ENCODE measurements at places on chromosomes 16 and 17.
A peak's percentile ranks its signal among the peaks of the same experiment; 100 is the strongest.

DNA sequence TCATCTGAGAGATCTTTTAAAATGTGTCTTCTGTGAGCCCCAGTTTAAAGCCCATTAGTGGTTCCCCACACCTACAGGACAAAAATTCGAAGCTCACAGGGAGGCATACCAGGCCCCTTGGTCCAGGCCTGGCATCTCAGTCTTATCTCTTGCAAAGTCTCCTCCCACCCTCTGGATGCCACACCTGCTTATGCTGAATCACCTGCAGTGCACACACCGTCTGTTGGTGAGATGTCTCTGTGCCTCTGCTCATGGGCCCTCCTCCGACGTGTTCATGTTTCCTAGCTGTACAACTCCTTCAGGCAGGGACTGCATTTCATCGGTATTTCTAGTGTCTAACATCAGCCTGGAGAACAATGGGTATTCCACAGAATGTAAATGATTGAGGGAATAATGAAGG lies 41.6 kb downstream of the RNF157 start:
- DNase-seq, result no peak

DNA sequence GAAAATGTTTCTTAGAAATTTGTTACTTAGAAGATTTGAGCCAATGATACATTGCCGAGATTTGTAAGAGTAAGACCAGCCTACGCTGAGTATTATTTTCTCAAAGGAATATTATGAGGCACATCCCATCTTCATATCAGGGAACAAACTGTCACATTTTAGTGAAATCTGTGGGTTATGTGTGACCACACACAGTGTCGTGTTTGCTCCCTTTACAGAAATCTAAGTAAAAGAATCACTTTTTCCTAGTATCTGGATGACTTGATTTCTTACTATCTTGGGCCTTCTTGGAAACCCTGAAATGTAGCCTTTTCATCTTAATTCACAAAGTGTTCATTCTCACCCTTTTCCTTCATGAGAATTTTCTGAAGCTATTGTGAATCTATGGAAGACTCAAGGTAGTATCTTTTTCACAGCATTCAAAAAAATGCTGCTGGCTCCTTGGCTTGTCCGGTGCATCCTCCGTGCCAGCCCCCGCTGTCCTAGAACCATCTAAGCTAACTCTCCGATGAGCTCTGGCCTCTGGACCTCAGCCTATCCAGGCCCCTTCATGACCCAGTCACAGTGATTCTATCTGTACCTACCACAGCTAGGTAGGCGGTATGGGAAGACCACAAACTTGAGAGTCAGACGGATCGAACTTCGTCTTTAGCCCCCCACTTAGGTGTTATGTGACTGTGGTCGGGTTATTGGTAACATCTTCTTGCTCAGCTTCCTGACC lies 524.3 kb downstream of the MAF start:
- no peak for DNase-seq

DNA sequence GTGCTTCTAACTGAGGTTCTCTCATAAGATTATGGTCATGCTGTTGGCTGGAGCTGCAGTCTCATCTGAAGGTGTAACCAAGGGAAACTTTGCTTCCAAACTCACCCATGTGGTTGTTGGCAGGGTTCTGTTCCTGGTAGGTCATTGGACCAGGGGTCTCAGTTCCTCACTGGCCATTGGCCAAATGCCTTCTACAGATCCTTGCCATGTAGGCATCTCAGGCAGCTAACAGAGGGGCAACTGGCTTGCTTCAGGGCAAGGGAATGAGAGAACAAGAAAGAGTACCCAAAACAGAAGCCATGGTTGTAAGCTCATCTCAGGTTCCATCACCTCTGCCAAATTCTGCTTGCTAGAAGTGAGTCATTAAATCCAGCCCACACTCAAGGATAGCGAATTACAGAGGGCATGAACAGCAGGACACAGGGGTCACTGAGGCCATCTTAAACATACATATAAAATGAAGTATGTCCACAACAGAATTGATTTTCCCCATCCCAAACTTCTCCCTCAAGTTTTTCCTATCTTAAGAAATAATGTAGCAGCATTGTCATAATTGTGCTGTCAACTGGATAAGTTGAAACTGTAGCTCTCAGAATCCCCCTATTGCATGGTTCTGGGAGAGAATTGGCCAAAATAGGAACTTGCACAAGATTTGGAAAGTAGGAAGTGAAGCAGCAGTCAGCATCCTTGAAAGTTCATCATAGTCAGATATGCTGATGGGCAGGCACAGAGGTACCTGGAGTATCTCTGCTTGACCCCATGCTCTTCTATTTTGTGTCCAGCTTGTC lies 42.4 kb upstream of the CES5A start:
- DNase-seq, result no peak

DNA sequence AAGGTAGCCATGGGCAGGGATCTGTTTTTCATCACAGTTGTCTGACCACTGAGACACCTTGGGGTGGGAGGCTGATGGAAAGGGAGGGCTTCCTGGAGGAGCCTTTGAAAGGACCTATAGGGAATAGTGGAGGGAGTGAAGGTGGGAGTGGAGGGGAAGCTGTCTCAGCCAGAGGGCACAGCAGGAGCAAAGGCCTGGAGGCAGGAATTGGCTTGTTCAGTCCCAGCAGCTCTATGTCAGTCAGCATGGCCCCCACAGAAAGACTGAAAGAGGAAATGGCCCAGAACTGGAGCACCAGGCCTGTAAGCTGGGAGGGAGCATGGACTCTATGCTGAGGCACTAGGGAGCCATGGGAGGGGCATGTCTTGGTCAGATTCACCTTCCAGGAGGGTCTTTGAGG lies 12.8 kb upstream of the CBFB start:
- DNase-seq, result no peak

GRCh38 chr16:2824626-2825025 lies 5.5 kb upstream of the ZG16B start:
- no peak for DNase-seq

GRCh38 chr16:46980926-46981325 lies 7.5 kb upstream of the DNAJA2 start:
- DNase-seq, result no peak

GRCh38 chr16:74736531-74737157 lies 36.0 kb upstream of the MLKL start:
- no peak for DNase-seq

DNA sequence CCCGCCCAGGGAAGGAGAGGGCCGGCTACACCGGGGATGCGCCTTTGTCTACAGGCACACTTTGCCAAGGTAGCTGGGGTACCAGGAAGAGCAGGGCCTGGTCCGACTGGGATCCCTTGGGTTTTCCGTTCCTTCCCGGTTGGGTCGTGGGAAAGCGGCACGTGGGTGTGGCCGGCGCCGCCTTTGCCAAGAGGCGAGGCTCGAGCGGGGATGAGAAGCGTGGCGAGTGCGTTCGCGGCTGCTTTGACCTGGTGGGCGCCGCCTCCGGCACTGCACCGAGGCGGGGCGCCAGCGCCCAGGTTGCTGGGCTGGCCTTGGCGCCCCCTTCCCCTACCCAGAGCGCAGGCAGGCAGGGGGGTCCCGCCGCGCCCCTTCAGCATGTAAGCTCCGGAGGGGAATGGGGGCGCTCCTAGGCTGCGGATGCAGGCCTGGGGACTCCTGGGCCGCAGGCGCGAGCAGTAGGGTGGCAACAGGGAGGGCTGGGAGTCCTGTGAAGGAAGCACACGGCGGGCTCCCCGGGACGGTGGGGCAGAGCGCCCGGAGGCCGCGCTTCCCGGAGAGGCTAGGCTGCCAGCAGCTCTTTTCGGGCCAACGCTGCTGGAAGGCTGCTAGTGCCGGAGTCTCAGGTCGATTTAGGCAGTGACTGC lies 2.0 kb downstream of the HAS3 start:
- no peak for DNase-seq

DNA sequence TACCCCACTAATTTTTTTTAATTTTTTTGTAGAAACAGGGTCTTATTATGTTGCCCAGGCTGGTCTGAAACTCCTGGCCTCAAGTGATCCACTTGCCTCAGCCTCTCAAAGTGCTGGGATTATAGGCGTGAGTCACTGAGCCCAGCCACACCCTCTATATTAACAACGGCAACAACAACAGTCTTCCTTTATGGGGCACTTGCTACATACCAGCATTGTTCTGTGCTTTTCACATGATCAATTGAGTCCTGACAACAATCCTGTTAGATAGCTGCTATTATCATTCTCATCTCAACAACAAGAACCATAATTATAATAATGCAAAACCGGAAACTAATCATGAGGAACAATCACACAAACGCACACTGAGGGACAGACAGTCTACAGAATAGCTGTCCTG lies 12.6 kb upstream of the ARL5C start:
- DNase-seq, result no peak

GRCh38 chr17:44444735-44445105 lies 55.3 kb upstream of the ITGA2B start:
- no peak for DNase-seq

- DNase-seq, result peak; percentile 61
Observed at GRCh38 chr17:8673612-8674011, 43.1 kb upstream of the MYH10 start.

DNA sequence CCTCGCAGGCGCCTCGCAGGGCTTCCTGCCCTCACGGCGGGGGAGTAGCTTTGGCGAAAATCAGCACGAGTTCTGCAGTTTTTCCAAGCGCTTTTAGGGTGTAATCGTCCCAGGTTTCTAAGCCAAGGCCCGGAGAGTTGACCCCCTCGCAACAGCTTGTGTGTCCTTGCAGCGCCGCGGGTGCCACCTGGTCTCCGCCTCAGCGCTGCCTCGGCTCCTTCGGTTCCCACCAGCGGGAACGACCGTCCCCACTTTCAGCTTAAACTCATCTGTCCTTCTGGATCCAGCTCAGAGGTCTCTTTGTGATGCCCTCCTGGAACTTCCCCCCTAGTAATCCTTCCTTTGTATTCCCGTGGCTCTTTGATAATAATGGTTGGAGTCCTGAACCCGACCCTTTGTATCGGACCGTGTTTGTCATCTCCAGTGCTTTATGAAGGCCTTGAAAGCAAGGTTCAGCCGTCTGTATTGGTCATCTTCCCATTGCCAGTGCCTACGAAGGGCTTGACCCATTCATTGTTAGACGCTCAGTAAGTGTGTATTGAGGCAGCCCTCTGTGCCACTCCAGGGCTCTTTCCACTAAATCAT lies 858 bp upstream of the SMARCE1 start:
- DNase-seq, result no peak

Data from uterus (tissue), 4 donors.